ENCODE measurements at places on chromosomes 5 and 9. TPM values are rescaled to one million over a fixed set of nuclear protein-coding genes. Genes with fewer than 3 reads are reported as not detected.
A peak's percentile ranks its signal among the peaks of the same experiment; 100 is the strongest.

Gene ZDHHC12
- total RNA-seq: 18.9 TPM

Gene PPP2R2B
- 1.6 TPM for total RNA-seq

Gene PAX5
- not detected for total RNA-seq

Gene NME5
- total RNA-seq: 6.0 TPM

Gene RNF224
- not detected for total RNA-seq

Gene CARTPT
- not detected for total RNA-seq

Gene FBP2
- not detected for total RNA-seq

Gene SLCO6A1
- total RNA-seq: not detected

Gene NOL8
- 36.5 TPM for total RNA-seq

Gene SYK
- not detected for total RNA-seq

Gene HAND1
- total RNA-seq: not detected

Gene IL7R
- 0.90 TPM for total RNA-seq

Gene RANBP3L
- not detected for total RNA-seq

Gene PCDHB12
- total RNA-seq: 0.18 TPM

Gene PCDHB5
- total RNA-seq: 0.45 TPM

Gene NUTM2F
- total RNA-seq: not detected

Gene FREM1
- total RNA-seq: 0.49 TPM

- no peak for DNase-seq
These were observed 381.0 kb upstream of the IRX4 start for GRCh38 chr5:2263763-2264162.

- DNase-seq: no peak
These were observed 325.6 kb downstream of the BNC2 start for GRCh38 chr9:16544842-16545241.

DNA sequence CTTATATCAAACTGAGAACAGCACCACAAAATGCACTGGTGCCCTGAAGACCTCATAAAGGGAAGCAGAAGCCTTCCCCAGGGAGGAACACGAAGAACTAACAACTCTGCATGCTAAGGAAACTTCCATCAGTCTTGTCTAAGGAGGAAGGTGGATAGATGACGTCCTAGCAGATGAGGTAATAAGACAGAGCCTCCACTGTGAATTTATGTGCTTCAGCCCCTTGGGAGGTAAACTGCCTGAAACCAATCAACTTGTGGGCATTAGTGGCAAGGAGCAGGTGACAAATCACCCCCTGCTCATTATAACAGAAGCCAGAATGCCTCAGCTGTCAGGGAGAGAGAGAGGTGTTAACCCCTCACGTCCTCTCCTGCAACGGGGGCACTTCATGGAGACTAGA is 48.9 kb upstream of the SPIN1 start:
- no peak for DNase-seq

- DNase-seq: no peak
These were observed 184.5 kb downstream of the FBN2 start for GRCh38 chr5:128353441-128354107.

DNA sequence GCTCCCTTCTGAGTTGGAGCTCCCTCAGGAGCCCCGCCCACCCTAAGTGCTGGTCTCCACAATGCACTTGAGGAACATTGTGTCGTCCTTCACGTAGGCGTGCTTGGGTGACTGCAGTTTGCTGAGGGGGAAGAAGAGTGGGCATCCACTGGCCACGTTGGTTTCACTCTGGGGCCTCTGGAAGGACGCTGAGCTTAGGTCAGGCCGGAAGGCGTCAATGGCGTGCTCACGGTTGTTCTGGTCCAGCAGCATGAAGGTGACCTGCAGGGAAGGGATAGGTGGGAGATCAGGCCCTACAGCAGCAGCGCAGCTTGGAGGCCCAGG is 21.7 kb downstream of the TRAF1 start:
- no peak for DNase-seq

DNA sequence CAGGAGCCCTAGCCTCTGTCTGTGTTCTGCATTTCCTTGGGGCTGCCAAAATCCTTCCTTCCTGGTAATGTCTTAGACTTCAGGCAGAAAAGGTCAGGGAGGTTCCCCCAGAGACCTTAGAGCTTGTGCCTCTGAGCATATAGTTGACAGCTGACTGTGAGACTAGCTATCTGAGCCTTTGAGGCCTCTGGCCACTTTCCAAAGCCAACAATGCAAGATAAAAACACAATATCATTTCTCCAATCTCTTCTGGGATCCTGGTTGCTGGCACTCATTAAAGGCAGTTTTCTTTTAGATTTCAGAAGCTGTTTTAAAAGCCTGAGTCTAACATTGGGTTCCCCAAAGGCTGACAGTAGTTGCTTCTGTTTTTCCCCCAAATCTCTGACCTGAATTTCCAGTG is 13.2 kb upstream of the GLRA1 start:
- no peak for DNase-seq

GRCh38 chr5:119287547-119288111 is 68.2 kb upstream of the TNFAIP8 start:
- peak; percentile 64 for DNase-seq

- DNase-seq: no peak
These were observed 125.3 kb downstream of the ADAMTS2 start for GRCh38 chr5:179219661-179220620.

DNA sequence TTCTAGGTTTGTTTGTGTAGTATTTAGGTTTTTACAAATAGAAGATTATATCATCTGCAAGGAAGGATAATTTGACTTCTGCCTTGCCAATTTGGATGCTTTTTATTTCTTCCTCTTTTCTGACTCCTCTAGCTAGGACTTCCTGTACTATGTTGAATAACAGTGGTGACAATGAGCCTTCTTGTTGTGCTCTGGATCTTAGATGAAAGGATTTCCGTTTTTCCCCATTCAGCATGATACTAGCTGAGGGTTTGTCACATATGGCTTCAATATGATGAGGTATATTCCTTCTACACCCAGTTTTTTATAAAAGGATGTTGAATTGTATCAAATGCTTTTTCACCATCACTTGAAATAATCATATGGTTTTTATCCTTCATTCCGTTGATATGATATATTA is 101.4 kb downstream of the FBXO4 start:
- no peak for DNase-seq

DNA sequence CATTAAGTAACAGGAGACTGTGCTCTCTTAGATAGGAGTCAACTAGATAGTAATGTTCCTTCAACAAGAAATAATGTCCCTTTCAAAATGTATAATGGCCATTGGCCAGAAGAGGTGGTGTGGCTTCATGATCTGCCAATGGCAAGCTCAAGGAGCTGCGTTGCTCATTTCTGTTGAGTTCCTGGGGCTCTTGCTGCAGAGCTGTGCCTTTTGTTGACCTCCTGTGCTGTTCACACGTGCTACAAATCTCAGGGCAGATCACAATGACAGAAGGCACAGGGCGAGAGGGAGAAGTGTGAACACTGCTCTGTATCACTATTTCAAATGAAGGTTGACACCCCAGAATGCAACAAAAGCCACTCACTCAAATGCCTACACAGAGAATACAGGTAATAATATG is 16.0 kb upstream of the TBC1D2 start:
- DNase-seq: no peak

- no peak for DNase-seq
These were observed 3.2 kb upstream of the NRARP start for GRCh38 chr9:137305060-137305797.

DNA sequence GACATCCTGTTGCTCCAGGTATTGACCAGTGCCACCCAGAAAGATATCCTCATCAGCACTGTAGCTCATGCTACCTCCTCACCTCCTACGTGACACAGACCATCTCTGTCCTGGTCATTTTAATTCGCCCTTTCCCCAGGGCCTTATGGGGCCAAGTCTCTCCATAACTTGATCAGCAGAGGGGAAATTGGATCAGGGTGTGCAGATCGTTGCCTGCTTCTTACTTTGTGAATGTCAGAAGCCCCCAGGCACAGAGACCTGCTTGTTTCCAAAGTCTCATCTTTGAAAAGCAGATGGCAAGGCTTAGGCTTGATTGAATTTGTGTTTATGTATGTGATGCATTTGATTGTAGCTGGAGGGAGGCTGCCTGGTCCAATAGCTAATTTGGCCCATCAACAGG is 8.8 kb upstream of the DBH start:
- DNase-seq: no peak

GRCh38 chr5:120527251-120527650 is 63.2 kb downstream of the PRR16 start:
- DNase-seq: no peak

DNA sequence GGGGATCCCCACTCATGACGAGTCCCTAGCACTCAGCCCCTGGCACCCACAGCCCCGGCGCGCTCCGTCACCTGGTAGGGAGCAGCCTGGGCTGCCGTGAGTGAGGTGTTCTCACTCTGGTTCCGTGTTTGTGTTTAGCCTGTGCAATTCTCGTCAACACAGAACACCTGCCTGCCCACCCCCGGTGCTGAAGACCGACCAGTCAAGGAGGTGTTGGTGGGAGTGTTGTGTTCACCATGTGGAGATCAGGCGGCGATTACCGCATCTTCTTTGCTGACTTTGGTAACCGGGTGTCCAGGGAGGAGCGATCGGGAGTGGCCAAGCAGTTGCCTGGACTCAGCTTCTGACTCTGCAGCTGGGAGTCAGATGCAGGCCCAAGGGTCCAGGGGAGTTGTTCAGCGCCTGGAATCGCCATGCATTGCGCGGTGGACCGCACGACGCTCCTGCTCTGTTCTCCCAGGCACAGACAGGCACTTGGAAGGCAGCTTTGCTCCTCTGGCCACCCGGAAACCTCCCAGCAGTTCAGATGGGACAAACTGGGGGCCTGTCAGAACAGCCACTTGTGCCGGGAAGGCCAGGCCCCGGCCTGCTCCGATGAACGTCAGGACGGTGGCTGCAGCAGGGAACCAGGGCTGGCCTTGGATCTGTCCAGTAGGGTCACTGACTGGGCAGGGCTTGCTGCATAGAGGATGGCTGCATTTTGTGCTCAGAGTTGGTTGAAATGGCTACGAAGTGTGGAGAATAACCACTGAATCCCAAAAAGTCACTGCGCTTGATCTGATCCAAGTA is 28.2 kb downstream of the EXOC3 start:
- DNase-seq: no peak

DNA sequence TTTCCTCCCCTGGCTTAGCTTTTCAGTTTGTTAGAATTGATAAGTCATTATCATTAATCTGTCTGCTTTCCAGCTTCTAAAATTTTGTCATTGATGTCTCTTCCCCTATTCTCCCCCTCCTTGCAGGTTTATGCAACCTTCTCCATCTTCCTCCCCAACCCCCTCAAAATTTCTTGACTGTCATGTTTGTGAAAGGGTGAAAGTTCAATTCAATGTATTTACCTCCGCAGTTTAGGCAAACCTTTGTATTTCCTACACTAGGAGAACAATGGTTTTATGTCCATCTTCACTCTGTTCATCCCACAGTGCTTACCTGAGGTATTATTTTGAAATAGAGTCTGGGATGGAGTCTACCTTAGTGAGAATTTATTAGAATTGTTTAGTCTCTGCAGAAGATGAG is 117.9 kb downstream of the ALDH1A1 start:
- no peak for DNase-seq

- no peak for DNase-seq
These were observed at the start of gene WNK2 for GRCh38 chr9:93183663-93184431. Gene WNK2, plus strand, starts transcription at chr9:93184139. Its CDS starts 791 bp downstream, at chr9:93184930.

- no peak for DNase-seq
These were observed 7.7 kb upstream of the SRFBP1 start for GRCh38 chr5:121954086-121954485.

DNA sequence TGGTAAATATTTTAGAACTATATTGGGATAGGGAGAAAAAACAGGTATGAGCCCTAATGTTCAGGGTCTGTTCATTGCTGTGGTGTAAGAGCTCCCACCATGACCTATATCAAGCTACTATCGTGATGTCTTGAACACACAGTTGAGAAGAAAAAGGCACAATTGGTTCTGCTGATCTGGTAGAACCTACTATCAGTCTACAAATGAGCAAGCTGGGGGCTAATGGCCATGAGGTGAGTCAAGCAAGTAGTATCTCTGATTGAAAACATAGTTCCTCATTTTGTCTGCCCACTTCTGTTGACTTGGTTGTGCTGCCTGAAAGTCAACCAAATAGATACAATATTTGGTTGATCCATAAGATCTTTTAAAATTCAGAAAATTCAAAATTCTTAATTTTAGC is 1026.3 kb downstream of the CDH12 start:
- DNase-seq: no peak

- no peak for DNase-seq
These were observed 39.6 kb upstream of the ELL2 start for GRCh38 chr5:96001262-96001661.

DNA sequence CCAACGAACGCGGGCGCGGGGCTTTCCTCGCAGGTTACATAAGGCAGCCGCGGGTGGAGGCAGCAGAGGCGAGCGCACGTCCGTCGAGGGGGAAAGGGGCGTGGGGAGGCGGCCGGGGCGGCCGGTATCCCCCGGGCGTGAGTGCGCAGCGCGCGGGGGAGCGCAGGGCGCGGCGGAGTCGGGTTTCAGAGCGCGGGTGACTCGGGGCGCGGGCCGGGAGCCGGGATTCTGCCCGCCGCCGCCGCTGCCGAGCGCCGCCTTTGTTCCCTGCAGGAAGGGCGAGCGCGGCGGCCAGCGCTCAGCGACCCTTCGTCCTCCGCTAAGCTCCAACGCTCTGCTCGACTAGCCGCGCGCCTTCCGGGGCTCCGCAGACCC is at the start of gene COL15A1:
Gene COL15A1 (plus strand): TSS at position 226 of the 375 bp plus-strand sequence. CDS start 155 bp downstream, outside the sequence.
- no peak for DNase-seq

DNA sequence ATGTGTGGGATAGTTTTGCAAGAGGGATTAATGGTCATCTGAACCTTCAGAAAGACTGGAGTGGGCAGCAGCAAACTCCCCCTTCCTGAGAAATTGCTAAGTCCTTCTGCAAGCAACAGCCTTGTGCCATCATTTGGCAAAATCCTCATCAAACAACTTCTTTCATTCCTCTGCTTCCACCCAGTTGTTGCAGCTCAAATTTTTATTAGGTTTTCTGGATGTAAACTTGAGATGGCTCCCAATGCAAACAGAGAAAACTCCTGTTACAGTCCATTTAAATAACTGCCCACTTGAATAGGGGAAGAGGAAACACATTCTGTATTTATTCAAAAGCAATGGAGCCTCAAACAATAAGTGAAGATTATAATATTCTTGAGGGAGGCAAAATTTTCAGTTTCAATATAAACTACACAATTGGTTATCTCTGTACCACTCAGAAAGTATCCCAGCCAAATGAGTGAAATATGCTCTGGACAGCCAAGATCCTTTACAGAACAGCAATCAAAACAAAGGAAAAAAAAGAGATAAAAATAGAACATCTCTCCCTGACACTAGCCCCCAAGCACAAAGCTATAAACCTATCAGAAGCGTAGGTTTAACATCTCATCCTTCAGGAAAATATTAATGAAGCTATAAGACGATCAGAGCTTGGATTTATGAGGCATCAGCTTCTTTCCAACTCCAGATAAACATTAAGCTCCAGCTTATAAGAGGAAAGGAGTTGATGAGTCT is 17.3 kb upstream of the DAP start:
- DNase-seq: no peak

DNA sequence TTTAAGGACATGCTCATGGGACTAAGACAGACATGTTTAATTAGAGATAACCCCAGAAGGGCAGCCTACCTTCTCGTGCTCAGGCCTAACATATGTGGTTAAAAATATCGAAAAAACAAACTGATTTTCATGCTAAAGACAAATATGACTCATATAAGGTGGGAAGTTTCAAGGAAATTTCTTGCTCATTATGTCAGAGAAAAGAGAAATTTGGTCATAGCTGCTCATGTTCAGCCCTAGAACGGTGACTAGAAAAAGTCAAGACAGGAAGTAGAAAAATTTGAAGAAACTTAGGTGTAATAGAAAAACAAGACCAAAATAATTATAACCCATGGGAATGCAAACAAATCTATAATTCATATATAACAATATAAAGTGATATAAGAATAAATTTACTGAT is 120.6 kb downstream of the PRDM9 start:
- no peak for DNase-seq

Data from fibroblast of the aortic adventitia (primary cell).